ENCODE measurements at places on chromosomes 4 and X. TPM values are rescaled to one million over a fixed set of nuclear protein-coding genes. Genes with fewer than 3 reads are reported as not detected.

The RNF212 gene
- 3.8 TPM for total RNA-seq

The DIAPH2 gene
- 55.2 TPM for total RNA-seq

The TRAM1L1 gene
- total RNA-seq = 2.2 TPM

The ART3 gene
- total RNA-seq = 8.6 TPM

The GLRA3 gene
- total RNA-seq = under 0.01 TPM

Data from esophagus muscularis mucosa (tissue), 4 donors.